ENCODE measurements at places on chromosomes 6 and 20.

DNA sequence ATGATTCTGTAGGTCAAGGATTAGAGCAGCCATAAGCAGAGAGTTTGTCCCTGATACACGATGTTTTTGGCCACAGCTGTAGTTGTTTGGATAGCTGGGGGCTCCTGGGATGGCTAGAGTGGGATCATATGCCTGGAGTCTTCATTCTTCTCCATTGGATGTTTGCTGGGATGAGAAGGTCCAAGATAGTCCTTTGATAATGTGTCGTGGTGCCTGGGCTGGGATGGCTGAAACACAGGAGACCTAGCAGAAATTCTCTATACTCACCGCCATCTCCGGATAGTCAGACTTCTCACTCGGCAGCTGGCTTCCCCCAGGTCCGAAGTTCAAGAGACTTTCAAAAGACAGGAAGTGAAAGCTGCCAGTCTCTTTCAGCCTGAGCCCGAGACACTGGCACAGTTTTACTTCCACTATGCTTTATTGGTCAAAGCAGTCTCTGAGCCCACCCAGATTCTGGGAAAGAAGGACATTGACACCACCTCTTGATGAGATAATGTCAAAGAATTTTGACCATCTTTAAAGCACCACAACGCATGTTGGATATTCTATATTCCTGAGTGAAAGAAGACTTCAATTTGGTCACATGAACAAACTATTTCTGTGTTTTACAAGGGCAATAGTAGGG, 16.0 kb downstream of the MARCKS start:
- DNase-seq, result peak; percentile 37

GRCh38 chr6:170117111-170117972, 173.5 kb downstream of the DLL1 start:
- peak; percentile 9 for DNase-seq

GRCh38 chr20:63025534-63026331, 19.0 kb upstream of the BHLHE23 start:
- DNase-seq, result no peak

GRCh38 chr6:35497571-35498421, 917 bp upstream of the TEAD3 start:
- DNase-seq, result peak; percentile 89

DNA sequence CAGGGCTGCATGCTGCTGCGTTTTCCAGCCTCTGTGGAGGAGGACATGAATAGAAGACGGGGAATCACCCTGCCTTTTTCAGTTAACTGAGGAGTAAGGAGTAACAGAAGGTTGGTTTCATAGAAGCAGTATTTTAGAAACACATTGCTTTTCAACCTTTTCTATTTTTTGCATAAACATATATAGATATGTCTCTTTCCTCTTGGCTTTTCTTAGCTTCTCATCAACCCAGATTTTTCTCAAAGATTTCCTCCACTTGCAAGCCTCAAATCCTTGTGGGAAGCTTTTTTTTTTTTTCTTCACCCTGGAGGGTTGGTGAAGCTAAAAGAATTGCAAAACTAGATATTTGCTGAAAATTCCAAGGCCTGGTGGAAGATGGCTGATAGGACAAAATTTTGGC, 6.0 kb downstream of the SLC24A3 start:
- DNase-seq, result no peak

GRCh38 chr6:93970684-93971083, 551.3 kb upstream of the EPHA7 start:
- no peak for DNase-seq

DNA sequence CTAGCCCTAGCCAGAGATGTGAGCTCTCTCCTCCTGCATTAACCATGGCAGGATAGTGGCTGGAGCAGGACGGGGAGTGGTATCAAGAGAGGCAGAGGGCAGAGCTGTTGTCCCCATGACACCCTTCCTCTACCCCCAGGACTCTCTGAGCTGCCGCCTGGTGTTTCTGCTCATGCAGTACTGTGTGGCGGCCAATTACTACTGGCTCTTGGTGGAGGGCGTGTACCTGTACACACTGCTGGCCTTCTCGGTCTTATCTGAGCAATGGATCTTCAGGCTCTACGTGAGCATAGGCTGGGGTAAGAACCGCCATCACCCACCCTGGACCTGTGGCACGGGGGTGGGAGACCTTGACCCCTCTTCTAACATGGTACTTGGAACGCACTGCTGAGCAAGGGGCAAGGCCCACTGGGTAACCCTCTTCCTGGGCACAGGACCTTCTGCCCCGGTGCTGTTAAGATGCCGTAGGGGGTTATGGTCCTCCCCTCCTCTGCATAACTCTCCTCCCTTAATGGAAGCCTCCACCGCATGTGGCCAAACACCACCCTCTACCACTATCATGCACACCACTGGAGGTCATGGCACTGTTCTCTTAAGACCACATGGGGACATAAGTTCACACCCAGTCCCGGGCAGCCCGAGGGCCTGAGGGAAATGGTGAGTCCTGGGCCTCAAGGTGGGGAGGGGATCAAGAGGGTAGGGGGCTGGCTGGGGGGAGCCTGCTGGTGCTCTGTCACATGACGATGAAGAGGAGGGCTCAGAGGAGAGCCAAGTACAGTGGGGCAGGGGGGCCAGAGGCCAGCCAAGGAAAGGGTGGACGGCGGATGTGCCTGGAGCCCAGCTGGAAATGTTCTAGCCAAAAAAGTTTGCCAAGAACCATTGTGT, 25.1 kb downstream of the GLP1R start:
- DNase-seq, result no peak

DNA sequence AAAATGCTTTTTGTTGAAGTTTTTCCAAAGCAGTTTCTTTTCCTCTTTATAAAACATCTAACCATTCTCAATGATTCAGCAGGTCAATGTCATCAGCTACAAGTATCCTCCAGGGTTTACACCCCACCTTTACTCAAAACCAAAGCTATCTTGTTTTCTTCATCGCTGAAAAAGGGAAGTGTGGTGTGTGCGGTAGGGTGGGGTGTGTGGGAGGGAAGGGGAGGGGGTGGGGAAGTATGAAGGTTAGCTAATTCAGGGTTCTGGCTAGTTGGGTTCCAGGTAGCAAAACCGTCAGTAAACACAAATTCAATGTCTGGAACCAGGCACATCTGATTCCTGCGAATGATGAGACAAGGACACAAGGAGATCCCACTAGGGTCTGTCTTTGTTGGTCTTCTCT, 189.6 kb downstream of the GJA10 start:
- no peak for DNase-seq

DNA sequence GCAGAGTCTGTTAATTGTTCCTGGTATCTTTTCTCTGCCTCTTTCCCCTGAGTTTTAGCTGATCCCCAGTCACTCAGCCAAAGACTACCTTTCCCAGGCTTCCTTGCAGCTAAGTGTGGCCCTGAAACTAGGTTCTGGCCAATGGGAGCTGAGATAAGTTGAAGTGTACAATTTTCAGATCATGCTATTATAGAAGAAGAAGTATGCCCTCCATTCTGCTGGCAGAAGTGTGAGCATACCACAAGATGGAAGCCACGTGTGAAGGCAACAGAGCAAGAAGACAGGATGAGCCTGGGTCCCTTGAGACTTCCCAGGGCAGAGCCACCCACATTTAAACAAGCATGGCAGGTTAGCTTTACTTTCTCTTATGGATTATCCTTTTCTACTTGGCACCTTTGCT, 273.2 kb downstream of the HIVEP2 start:
- no peak for DNase-seq

DNA sequence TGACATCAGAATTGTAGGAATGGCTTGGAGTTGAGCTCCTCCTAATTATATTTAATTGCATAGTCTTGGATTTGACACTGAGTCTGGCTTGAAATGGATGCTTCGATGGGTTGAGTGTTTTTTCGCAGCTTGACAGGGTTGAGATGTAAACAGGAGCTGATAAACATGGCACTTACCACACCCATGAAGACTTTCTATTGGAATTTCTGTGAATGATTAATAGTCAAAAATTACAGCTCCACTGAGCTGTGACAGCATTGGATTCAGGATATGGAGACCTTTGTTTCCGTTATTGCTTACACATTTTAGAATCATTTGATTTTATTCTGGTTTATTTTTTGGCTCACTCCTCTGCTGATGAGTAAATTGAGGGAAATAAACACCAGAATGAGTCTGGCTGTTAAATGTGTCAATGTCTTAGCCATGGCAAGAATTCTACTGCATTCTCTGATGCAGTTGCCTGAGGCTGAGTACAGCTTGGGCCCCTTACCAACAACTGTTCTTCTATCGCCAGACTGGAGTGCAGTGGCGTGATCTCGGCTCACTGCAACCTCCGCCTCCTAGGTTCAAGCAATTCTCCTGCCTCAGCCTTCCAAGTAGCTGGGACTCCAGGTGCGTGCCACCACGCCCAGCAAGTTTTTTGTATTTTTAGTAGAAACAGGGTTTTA, 128.1 kb upstream of the DOK5 start:
- DNase-seq, result no peak

DNA sequence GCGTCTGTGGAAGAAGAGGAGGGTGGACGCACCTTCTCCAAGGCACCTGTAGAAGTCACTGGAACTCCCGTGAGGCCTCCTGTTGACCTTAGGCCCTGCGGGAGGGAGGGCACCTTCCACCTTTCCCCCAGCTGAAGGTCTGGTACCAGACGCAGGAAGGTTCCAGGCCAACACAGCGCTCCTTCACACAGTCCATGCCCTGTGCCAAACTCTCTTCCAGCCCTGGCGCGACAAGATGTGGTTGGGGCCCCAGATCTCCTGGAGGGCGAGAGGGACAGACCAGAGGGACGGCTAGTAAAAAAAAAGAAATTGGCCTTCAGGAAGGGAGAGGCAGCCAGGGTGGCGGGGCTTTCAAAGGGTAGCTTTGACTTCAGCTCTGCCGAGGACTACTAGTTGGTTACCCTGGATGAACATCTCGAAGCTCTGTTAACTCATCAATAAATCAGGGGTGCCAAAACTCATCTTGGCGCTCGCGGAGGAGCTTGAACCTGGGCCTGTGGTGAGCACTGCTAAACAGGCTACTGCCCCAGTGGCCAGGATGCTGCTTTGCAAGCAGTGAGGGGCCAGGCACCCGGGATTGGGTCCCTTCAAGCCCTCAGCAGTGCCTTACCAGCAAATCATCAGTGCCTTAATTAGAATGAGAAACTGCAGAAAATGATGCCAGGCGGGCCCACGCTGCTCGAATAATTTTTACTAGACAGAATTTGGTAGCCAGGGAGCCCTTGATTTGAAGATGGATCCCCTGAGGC, 14.9 kb downstream of the AARS2 start:
- no peak for DNase-seq

GRCh38 chr6:70103798-70104197, 199.1 kb downstream of the COL9A1 start:
- DNase-seq, result no peak

DNA sequence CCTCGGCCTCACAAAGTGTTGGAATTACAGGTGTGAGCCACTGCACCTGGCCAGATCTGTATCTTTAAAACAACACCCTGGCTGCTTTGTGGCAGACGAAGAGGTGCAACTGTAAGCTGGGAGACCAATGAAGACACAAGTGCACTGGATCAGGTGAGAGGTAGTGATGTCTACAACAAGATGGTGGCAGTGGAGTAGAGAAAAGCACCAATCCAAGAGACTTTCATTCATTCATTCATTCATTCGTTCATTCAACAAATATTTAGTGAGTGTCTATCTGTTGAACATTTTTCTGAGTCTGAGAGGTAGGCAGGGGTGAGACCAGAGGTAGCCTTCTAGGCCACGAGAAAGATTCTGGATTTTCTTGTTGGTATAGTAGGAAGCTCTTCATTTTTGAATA, 36.9 kb upstream of the TTPAL start:
- no peak for DNase-seq

Measured in heart left ventricle (tissue), 16 donors.